Activated T-cell treated with anti-CD3 and anti-CD28 coated beads, Interleukin-2, amount 50 U/mL, for 48 hours (primary cell): ENCODE measurements at places on chromosomes 5 and 9.

- DNase-seq, result no peak
These were observed 29.2 kb upstream of the TIFAB start for GRCh38 chr5:135481387-135481786.

DNA sequence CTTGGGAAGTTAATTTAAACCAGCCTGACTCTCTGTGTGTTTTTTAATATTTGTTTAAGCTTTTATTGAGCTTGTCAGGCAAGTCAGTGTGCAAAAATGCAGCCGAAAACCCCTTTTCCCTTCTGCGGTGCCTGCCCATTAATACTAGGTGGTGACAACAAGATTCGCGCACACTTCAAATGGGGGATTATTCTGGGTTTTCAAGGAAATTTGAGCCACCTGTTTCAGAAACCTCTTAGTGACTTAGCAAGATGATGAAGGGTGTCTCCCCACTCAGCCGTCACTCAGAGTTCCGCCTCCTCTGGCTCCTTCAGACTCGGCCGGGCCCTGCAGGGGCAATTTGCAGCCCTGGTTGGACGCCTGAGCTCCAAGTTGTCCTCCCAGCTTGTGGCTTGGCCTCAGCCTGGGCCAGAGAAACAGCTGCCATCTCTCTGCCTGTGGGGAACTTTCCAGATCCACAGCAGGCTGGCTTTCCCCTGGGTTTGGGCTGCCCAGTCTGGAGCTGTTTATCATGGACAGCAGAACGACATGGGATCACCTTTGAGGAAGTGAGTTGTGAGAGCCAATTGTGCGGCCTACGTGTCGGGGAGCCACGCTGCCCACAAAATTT, 75.9 kb downstream of the SPRY4 start:
- DNase-seq, result no peak

GRCh38 chr9:27425827-27426510, 98.1 kb upstream of the IFNK start:
- DNase-seq, result no peak

- no peak for DNase-seq
These were observed 51.2 kb upstream of the ARRDC3 start for GRCh38 chr5:91434348-91434747.

- DNase-seq, result no peak
These were observed 41.9 kb upstream of the TNFSF15 start for GRCh38 chr9:114847492-114848417.

DNA sequence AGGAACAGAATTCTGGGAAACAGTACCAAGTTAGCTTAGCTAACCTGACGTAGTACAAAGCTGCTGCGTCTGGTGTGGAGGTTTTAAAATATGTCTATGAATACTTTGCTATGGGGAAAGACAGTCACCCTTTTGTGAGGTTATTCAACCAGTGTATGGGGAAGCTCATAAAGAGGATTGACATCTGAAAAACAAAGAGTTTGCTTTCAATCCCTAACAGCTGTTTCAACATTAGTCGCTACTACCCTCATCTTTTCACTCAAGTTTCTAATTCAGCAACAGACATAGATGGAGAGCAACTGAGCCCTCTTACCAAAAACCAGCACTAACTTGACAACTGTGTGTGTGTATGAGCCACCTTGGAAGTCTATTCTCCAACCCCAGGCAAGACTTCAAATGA, 7.8 kb upstream of the MSANTD3 start:
- DNase-seq, result no peak

- no peak for DNase-seq
These were observed 29.3 kb downstream of the PAPPA start for GRCh38 chr9:116182876-116183275.

- DNase-seq, result no peak
These were observed 867 bp downstream of the SYK start for GRCh38 chr9:90802386-90802985.

DNA sequence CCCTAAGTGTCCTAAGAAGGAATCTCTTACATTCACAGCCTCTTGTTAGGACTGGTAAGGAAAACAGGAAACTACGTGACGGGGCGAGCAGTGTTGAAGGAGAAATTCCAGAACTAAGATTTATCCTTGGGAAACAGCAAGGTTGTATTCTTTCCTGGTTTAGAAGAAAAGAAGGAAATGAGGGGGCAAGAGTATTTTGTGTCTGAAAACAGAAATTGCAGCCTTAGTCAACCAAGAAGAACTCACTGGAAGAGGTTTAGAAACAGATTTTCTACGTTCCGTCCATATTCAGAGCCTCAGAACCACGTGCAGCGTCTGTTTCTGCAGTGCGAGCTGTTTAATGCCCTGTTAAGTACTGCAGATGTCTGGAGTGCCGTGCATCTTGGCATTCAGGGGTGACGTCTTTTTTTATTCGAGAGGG, 75.2 kb downstream of the GOLPH3 start:
- no peak for DNase-seq

DNA sequence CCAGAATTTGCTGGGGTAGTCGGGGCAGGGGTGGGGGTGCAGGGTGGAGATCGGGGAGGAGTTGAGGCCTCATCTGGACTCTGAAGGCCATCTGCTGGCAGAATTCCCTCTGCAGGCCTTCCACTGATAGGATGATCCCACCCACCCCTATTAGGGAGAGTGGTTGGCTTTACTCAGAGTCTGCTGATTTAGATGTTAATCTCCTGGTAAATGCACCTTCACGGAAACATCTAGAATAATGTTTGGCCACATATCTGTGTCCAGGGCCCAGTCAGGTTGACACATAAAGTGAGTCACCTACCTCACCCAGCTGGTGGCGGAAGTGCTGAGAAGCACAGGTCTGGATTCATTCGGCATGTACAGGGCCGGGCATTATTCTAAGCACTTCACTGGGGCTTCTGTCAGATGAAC, 50.0 kb downstream of the DAPK1 start:
- DNase-seq, result no peak

DNA sequence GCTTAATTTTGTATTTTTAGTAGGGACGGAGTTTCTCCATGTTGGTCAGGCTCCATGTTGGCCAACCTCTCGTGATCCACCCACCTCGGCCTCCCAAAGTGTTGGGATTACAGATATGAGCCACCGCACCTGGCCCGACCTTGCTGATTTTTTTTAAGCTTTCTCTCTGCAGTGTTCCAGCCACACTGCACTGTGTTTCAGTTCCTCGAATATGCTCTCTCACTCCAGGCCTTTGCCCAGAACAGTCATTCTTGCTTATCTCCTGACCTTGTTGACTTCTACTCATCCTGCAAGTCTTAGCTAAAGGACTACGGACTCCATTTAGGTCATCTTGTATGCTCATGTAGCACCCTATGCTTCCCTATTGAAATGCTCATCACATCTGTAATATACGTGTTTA, 3.3 kb downstream of the SNAPC3 start:
- no peak for DNase-seq
